ENCODE measurements at places on chromosomes 13 and 19.

DNA sequence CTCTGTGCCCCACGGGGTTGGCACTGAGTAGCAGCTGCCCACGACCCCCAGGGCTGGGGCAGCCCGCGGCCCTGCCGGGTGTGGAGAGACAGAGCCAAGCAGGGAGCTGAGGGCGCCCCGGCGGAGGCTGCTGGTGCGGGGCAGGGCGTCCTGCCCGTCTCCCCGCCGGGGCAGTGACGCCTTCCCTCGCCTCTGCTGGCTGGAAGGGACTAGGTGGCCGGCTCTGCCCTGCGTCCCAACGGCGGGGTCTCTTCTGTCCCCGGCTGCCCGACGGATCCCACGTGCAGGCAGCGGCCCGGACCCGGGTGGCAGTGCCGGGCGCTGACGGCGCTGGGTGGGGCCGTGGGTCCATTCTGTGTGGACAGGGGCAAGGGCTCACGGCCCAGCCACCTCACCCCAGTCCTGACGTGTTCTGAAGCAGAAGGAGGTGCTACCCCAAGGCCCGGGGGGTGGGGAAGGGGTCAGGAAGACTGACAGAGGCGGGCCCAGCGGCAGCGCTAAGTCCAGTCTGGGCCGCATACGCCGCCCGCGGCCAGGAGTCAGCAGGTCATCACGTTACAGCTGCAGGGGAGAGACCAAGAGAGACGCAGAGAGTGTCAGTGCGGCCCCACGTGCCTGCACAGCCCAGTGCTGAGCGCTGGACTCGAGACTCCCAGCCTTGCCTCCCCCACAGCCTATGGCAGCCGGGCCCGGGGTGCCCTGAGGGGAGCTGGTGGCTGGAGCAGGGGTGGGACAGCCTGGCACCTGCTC is 15.1 kb upstream of the PLPP2 start:
- no peak for DNase-seq

DNA sequence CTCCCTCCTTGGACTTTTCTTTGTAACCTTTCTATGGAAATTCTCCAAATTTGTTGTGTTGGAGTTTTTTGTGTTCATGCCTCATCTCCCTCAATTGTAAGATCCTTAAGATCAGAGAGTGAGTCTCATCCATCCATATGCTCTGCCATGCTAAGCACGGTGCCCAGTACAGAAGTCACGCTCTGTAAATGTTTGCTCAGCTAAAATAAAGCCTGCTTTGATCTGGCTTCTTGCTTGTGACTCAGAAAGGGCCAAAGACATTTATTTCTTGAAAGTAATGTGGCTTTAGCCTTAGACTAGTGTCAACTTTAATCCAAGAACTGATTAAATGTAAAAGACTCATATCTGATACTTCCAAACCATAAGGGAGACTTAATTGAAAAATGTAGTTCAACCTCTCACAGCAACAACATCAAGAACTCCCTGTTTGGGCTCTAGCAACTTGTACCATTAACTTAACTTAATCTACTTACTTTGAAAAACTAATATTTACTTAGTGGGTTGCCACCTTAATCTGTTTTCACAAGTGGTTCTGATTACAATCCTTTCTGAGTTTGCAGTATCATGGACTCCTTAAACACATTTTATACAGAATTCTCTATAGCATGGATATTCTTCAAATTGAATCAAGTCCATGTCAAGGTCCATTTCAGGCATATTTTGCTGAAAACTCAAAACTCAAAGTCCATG is 100.2 kb downstream of the KL start:
- DNase-seq: no peak

- no peak for DNase-seq
These were observed 3.0 kb upstream of the ZNF628 start for GRCh38 chr19:55473225-55474012.

DNA sequence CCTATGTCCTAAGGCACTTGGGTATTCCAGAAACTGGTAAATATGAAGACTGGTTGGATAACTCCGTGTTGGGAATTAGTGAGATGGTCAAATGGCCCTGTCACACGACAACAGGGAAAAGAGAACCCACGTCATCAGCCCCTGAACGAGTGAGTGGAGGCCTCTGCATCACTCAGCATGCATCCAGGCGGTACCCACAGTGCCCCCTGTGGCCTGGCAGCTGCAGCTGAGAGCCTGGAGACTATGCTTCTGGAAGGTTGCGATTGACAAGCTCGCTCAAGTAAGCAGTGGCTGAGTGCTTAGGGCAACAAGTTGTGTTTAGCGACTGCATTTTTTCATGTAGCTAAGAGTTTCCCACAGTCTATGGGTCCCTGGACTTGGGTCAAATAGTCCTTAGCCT is 55.9 kb downstream of the COL4A2 start:
- DNase-seq: no peak

DNA sequence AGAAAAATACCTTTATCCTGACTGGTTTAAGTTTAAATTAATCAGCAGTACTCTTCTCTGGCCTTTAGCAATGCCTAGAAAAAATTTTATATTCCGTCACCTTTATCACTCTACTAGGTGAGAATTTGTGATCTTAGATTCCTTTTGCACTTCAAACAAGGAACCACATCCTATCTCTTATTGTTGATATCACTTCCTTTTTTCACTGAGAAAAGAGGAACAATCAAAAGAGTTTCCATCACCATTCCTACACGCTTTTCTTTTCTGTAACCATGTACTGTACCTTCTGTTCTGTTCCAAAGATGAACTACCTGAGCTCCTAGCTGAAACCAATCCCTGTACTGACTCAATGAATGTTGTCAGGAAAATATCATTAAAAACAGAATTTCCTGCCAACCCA is 1379.0 kb upstream of the MIR17HG start:
- no peak for DNase-seq

GRCh38 chr13:111874981-111875380 is 192.0 kb upstream of the SOX1 start:
- no peak for DNase-seq

DNA sequence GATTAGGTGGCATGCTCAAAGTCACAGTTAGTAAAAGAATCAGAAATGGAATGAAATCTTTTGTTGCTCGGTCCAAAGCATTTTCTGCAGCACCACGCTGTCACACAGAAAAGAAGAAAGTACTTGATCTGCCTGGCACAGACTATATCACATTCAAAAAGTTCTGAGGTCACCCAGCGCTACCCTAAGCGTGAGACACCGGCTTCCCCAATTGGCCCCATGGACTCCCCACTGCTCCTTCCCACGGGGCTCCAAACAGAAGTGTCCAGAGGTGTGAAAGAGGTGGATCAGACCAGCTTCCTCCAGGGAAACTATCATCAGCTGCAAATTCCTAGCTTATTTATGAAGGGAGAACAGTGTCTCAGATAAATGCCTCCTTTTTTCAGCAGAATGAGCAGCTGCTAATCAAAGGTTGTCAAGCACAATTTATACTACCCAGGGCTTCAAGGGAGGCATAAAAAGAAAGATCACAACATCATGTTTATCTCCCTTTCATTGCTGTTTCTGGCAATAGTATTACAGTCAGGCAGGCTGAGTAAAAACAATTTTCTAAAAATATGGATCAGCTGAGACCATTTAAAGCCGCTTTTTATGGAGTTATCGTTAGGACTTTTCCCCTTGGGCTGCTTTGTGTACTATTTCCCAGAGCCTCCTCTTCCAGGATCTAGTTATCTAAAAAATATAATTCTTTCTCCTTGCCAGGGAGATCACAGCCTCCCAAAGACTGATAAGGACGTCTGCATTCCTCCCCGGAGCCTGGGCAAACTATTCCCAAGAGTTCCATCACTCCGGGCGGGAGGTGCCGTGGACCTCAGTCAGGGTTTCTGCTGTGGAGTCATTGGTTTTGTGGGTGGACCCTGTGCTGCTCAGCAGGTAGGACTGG is 208.0 kb downstream of the LHFPL6 start:
- no peak for DNase-seq

DNA sequence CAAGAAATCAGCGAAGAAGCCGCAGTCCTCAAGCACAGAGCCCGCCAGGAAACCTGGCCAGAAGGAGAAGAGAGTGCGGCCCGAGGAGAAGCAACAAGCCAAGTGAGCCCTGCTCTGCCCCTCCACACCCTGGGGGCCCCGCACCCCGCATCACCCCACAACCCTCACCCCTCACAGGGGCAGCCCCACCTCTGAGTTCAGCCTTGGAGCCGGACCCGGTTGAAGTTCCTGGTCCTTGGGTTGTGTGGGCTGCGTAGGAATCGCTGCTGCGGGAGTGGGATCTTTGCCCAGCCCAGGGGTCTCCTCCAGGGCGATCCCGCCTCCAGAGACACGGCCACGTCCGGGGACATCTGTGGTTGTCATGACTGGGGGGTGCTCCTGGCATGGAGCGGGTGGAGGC is 22.0 kb downstream of the PLIN4 start:
- DNase-seq: no peak

DNA sequence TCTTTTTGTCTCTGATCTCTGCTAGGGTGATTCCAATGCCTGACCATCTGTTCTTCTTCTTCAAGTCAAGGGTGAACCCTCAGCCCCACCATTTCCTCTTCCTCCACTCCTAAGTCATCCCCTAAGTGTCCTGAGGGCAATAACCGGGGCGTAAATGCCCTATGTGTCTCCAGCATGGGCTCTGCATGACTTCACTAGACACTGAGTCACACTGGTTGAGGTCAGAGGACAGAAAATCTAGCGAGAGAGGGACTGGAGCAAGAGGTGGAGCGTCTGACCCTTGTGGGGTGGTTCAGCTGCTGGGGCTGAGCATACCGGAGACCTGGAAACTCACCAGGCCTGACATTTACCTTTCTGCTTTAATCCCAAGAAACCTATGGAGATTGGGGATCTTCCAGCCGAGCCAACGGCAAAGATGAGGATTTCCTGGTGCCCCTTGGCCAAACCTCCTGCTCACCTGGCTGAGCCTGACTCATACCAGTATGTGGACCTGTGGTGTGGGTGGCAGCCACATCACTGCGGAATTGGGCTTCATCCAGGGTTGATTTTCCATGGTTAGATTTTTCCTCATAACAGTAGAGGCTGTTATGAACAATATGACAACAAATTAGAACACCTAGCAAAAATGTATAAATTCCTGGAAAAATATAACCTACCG is 26.9 kb downstream of the SCGB2B2 start:
- no peak for DNase-seq

DNA sequence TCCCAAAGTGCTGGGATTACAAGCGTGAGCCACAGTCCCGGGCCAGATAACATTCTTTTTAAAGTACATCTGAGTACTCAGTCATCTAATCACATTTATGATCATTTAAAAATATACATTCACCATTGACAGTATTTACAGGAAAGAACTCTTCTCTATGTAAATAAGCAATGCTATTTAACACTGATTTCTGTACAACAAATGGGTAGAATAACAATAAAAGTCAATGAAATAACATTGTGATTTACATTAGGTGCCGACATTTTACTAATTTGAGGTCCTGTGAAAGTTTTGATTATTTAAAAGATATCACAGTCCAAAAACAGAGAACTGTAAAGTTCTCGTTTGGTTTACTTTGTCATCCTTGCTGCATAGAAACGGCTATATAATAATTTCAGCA is 1763.7 kb downstream of the SLITRK1 start:
- no peak for DNase-seq

DNA sequence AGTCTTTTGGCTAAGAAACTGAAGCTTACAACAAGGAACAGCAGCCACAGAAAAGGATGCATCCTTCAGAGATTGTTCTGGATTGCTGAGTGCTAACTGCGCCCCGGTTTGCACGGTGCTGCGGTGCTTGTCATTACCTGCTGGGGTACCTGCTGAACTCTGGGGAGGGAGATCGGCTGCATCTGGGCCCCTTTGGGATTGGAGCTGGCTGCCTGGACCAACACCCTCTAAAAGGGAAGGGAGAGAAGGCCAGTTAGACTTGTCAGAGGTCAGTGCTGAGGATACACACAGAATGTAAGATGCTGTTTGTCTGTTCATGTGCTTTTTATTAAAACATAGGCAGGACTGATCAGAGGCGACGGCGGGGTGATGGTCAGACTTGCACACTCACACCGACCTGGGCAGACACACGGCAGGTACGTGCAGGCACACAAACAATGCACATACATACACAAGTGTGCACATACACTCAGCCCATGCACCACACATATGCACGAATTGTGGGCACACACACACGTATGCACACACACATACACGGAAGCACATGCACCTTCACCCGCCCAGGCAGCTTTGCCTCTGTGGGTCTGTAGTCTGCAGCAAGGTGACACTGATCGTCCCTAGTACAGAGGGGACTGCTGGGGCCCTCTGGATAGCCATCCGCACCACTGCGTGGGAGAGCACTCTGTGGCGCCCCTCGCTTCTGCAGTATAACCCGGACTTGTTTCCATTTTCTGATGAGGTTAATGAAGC is 66.1 kb downstream of the RFX2 start:
- DNase-seq: no peak

GRCh38 chr19:12788682-12789097 is 2.6 kb upstream of the JUNB start:
- peak; percentile 67 for DNase-seq
